ENCODE measurements at places on chromosomes 16 and 17.

GRCh38 chr17:33871720-33872540, 383.2 kb upstream of the CCL2 start:
- peak; percentile 59 for DNase-seq

DNA sequence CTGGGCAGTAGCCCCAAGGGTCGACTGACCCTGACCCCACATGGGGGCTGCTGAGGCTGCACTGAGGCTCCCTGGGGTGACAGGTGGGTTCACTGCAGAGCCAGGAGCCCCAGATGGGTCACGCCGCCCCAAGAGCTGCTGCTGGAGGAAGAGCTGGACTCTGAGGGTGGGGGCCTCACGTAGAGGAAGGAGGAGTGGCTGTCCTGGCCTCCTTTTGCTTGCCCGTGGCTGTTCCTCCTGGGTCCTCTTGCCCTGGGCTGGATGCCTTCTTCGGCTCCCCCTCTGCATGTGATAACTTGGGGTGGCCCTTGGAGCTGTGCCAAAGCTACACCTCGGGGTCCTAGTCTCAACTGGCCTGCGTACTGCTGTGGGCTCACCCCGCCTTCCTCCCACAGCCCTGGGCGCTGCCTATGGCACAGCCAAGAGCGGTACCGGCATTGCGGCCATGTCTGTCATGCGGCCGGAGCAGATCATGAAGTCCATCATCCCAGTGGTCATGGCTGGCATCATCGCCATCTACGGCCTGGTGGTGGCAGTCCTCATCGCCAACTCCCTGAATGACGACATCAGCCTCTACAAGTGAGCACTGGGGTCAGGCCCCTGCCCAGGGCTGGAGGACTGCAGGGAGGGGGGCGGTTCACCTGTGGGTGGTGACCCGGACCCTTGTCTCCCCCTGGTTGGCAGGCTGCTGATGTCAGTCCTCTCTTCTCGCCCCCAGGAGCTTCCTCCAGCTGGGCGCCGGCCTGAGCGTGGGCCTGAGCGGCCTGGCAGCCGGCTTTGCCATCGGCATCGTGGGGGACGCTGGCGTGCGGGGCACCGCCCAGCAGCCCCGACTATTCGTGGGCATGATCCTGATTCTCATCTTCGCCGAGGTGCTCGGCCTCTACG, 1.1 kb upstream of the AMDHD2 start:
- no peak for DNase-seq

DNA sequence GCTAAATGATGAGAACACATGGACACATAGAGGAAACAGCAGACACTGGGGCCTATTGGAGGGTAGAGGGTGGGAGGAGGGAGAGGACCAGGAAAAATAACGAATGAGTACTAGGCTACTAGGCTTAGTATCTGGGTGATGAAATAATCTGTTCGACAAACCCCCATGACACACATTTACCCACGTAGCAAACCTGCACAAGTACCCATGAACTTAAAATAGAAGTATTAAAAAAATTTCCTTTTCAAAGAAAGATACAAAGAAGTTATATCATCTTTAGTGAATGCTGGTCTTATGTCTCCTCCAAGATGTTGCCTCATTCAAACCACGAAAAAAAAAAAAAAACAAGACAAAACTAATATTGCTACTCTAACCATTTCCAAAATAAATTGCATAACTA, 31.7 kb downstream of the MBTD1 start:
- no peak for DNase-seq

DNA sequence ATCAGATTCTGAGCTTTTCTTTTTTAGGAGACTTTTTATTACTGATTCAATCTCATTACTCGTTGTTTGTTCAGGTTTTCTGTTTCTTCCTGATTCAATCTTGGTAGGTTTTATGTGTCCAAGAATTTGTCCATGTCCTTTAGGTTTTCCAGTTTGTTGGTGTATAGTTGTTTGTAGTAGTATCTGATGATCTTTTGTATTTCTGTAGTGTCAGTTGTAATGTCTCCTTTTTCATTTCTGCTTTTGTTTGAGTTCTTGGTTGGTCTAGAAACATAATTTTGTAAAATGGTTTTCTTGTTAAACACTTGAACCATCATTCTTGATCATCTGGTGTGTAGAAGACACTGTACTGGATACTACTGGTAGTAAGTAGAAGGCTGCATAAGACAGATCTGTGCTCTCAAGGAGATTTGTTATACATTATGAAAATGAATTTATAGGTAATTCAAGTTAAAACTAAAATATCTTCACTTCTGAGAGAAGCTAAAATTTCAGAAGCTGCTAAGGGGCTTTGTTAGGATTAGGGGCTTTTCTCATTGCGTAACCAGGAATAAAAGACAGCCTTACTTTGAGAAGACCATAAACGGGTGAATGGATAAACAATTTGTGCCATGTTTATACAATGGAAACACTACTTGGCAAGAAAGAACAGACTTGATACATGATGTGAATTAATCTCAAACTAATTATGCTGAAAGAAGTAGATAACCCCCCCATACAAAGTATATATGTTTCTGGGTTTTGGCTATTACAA, 44.0 kb downstream of the NSRP1 start:
- DNase-seq = no peak

DNA sequence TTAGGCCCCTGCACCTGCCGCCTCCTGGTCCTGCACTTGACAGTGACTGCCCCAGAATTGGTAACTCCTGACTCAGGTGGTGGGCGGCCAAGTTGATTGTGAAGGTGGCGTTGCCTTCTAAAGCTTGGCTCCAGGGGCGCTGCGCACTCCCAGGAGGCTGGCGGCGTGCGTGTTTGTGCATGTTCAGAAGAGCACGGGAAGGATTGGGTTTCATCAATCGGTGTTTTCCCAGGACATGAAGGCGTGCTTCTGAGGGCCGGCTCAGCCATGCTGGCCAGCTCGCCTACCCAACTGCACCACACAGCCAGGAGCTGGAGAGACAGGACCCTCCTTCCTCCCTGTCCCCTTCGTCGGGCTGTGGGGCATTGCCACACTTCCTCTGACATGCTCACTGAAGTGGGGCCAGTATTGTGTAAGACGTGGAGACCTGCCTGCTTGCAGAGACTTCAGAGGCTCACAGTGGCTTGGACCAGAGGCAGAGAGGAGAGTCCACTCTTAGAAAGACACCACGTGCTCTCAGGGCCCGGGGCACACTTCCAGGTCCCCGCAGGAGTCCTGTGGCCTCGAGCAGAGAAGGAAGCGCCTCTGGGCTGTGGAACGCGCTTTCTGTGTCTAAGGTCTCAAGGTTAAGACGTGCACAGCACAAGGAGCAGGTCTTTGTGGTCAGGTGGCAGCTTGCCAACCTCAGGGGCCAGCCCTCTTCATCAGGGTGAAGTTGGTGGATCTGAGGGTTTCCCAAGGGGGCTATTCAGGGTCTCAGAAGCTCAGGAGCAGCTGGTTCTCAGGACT, 2.8 kb downstream of the RAB40C start:
- DNase-seq = no peak

DNA sequence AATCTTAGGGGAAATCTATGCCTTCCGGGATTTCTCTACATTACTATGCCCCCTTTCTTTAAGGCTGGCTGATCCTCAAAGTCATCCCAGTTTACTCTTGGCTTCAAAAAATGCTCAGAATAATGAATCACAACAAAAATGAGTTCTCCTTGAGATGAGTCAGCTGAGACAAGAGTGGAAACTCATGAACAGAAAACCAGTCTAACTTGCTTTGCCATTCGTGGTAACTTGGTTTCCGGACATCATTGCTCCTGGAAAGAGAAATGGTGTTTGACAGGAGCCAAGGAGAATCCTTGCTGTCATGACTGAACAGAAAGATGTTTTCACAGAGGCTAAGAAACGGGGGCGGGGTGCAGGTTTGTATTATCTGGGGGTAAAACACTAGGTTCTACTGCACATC, 435.6 kb upstream of the DYNLRB2 start:
- no peak for DNase-seq

GRCh38 chr17:82848022-82848592, 8.3 kb upstream of the ZNF750 start:
- DNase-seq = no peak

- peak; percentile 50 for DNase-seq
Measured at GRCh38 chr16:3029491-3030221, 5.8 kb downstream of the THOC6 start.

DNA sequence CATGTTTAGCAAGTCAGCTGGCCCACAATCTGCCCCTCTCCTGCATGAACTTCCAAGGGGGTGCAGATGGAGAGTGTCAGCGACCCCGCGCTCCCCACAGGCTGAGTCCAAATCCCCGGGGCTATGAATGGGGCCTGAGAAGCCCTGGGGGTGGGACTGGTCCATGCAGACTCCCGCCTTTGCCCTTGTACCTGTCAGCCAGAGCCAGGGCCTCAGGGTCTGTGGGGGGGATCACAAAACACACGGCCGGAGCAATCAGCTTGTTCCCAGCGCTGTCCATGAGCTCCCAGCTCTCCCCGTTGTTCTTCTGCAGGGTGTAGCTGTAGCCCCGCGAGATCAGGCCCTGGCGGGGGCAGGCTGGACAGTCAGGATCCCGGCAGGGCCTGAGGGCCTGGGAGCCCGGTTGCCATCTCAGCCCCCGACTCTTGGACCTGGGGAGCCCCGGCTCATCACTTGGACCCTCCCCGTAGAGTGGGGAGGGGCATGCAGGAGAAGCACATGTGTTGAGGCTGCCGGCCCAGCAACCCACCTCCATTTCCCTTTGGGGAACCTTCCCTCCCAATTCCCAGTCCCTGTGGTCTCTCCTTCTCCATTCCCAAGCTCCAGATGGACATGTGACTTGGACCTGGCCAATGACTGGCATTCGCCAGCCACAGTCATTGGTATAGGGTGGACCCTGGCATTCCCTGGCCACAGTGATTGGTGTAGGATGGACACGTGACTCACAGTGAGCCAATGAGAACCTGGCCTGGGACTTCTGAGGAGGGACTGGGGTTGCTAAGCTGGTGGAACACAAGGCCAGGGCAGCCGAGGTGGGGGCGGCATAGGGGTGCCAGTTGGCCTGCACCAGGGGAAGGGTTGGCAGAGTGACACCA, 42.4 kb downstream of the PPL start:
- peak; percentile 70 for DNase-seq

- DNase-seq = peak; percentile 55
Measured at GRCh38 chr16:65889533-65889966, 476.9 kb upstream of the CDH5 start.

DNA sequence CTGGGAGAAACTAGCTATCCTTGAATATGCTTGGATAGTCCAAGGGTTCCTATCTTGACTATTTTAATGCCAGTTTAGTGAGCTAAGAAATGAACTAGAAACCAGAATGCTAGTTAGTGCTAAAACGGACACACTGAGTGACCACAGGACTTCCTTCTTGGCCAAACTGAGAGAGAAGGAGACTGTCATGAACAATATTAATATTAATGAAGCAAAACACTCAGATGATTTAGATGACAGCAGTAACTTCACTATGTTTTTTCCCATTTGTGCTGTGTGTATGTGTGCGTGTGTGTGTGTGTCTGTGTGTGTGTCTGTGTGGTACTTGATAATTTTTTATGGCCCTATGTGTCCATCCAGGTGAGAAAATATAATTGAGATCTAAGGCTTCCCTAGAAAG, 2.2 kb upstream of the ATXN1L start:
- no peak for DNase-seq

GRCh38 chr16:65888201-65888600, 478.3 kb upstream of the CDH5 start:
- no peak for DNase-seq

- no peak for DNase-seq
Measured at GRCh38 chr16:72609066-72609465, 437.1 kb upstream of the PMFBP1 start.

- peak; percentile 98 for DNase-seq
Measured at GRCh38 chr17:50547035-50547735, at the start of gene SPATA20. TSS of gene SPATA20 (plus strand) at chr17:50547174. CDS start at chr17:50547209, 35 bp downstream.

DNA sequence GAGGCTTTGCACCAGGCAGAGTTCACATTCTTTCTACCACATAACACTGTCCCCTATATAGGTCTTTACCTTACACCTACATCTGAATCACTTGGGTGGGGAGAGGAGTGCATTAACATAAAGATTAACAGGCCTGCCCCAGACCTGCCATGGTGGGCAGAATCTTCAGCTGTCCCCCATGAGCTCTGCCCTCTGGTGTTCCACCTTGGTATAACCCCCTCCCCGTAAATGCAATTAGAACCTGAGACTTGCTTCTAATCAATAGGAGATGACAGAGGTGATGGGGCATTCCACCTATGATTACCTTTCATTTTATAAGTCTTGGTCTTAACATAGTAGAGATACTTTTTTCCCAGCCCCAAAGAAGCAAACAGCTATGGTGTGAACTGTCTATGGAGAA, 20.4 kb upstream of the GRIN2A start:
- peak; percentile 59 for DNase-seq

DNA sequence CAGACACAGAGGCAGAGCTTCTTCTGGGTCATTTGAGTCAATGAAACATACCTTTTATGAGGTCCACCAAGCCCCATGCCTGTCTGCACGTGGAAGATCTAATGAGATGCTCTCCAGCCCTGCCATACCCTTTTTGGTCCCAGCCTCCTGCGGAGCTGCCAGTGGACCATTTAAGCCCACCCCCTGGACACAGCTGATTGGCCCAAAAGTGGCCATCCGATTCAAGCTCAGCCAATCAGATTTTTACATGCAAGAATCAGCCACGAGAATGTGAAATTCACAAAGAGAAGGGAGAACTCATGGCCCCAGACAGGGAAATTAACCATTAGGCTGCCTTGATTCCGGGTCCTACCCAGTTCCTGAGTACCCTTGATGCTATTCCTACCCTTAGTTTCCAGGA, 231.0 kb upstream of the EEF2KMT start:
- no peak for DNase-seq

- DNase-seq = no peak
Measured at GRCh38 chr17:78476973-78477372, 98.5 kb downstream of the PGS1 start.

GRCh38 chr16:4733747-4734062, 366 bp downstream of the ANKS3 start:
- DNase-seq = no peak

DNA sequence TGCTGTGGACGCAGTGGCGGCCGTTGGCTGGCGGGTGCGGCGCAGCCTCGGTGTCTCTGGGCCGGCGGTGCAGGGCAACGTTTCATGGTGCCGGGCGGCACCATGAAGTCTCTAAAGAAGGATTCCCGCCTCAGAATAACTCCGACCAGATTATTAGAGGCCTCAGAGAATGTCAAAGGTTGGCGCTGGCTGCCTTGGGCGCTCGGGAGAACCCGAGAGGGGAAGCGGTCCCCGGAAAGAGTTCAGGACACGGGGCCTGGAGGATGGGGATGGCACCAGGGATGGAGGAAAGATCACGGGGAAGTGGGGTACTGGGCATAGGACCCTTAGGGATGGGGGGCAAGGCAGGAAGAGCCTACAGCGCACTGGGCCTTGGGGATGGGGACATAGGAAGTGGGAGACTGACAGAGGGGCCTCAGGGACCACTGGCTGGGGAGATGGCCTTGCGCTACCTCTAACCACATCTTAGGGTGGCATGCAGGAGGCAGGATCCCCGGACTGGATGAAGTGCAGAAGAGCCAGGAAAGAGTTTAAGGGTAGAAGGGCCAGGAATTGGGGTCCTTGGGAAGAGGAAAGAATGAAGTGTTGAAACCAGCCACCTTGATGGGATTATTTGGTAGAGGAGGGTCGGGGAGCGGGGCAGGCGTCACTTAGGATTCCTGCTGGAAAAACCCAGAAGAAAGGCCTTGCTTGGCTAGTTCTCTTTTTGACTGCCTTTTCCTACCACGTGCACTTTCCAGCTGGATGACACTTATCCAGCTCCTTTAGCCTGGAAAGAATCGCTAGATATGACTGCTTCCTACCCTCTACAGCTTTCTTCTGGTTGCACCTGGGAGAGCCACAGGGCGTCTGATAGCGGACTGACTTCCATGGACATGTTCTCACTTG, 578 bp downstream of the MYCBPAP start:
- DNase-seq = no peak
